Right renal pelvis (tissue), 4 donors: ENCODE measurements at places on chromosomes 3 and 15. TPM values are rescaled to one million over a fixed set of nuclear protein-coding genes. Genes with fewer than 3 reads are reported as not detected.

The CCR3 gene
- not detected for polyA plus RNA-seq

The RGMA gene
- polyA plus RNA-seq: 9.8 TPM

The MYO5C gene
- 20.5 TPM for polyA plus RNA-seq

The EAF2 gene
- 11.2 TPM for polyA plus RNA-seq

The MRPS25 gene
- polyA plus RNA-seq: 62.7 TPM

The CHRFAM7A gene
- 2.3 TPM for polyA plus RNA-seq

The RARB gene
- 56.3 TPM for polyA plus RNA-seq

The ADGRG7 gene
- polyA plus RNA-seq: 0.10 TPM

The GREM1 gene
- 0.58 TPM for polyA plus RNA-seq

The ADPRH gene
- 7.3 TPM for polyA plus RNA-seq

The UNC13C gene
- polyA plus RNA-seq: 6.7 TPM

The DCP1A gene
- 34.2 TPM for polyA plus RNA-seq

The NKIRAS1 gene
- polyA plus RNA-seq: 16.6 TPM

The C3orf49 gene
- 0.67 TPM for polyA plus RNA-seq
